Suprapubic skin (tissue), 4 donors: ENCODE measurements at places on chromosomes 4 and X.

- no peak for DNase-seq
Observed at GRCh38 chr4:40157436-40157835, 39.4 kb upstream of the RHOH start.

DNA sequence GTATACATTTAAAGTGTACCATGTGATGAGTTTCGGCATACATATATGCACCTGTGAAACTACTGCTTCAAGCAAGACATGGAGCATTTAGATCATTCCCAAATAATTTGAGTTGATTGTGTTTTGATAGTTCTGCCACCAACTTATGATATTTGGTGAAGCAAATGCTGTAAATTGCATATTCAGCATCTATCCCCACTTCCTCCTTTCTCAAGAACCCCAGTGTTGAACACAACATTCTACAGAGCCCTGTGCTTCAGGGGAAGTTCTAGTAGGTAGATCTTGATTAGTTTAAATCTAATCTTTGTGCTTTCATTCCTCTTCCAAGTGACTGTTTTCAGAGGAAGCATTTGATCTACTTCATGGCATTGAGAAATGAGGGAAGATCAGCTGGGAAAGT, 5.4 kb upstream of the SHROOM3 start:
- no peak for DNase-seq

- DNase-seq, result no peak
Observed at GRCh38 chr4:69518102-69518501, 22.4 kb upstream of the UGT2B4 start.

DNA sequence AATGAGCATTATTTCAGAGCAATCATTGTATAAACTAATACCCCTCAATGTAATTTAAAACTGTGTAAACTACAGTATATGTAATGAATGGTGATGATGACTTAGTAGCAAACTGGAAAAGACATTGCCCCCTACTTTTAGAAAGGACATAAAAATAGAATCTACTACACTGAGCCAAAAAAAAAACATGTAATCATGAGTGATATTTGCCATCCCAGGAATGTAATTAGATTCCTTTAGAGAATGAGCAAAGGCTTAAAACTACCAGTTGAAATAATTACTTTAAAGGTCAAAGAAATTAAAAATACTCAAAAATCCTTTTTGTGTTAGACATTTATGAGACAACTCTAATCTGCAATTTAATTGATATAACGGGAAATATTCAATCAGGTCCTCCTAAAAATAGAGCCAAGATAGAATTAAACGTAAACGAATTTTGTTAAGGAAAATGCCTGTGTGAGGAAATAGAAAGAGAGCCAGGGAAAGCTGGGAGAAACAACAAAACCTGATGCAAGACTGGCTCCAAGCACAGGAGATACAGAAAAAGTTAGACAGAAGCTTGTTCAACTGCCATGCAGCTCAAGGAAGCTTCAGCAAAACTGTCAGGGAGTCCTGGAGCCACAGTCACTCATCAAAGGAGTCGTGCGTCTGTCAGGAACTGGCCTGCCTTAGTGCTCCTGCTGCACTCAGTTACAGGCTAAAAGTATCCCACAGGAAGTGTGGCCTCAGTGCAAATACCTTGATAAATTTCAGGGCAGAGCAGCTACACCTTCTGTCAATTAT, 655.7 kb upstream of the INTU start:
- no peak for DNase-seq

DNA sequence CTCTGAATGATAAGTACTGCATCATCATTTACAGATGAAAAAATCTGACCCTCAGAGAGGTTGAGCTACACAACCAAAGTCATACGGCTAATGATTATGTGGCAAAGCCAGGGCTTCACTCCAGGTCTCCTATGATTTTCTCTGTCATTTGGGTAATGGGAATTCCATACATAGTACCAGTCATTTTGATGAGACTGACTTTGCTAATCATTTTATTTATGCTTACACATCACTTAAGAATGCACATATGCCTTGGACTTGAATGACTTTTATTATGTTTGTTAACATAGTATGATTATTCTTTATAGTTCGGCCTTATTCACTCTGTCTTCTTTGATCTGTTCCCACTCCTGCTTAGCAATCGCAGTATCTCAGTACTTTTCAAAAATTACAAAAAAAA, 255.1 kb upstream of the GPRIN3 start:
- no peak for DNase-seq

DNA sequence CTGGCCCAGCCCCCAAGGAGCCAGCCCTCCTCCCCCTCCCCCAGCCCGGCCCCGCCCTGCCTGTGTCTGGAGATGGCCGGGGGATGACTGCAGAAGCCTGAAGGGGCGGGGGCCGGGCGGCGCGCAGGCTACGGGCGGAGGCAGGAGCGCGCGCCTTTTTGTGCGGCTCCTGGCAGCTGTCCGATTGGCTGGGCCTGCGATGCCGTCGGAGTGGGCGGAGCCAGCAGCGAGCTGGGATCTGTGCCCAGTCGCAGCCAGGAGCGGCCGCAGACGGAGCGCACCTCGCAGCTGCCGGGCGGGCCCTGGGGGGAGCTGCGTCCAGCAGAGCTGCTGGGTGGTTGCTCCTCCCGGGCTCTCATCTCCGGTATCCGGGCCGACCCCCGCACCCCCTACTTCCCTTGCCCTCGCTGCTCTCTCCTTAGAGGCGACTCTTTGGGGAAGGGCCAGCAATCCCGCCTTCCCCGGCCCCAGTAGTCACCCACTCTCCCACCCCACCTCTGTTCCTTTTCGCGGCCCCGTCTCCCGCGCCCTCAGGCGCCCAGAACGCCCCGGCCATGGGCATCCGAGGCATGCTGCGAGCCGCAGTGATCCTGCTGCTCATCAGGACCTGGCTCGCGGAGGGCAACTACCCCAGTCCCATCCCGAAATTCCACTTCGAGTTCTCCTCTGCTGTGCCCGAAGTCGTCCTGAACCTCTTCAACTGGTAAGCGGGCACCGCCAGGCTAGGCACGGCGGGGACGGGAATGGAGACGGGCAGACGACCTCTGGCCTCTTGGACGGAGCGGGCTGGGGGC, at the start of gene GABRQ:
GABRQ (plus strand) TSS at position 247 of the 794 bp plus-strand sequence; CDS start at position 555, 308 bp downstream.
- DNase-seq, result no peak
